Thymus (tissue), 14 donors: ENCODE measurements at places on chromosomes 3 and 15.
A peak's percentile ranks its signal among the peaks of the same experiment; 100 is the strongest.

DNA sequence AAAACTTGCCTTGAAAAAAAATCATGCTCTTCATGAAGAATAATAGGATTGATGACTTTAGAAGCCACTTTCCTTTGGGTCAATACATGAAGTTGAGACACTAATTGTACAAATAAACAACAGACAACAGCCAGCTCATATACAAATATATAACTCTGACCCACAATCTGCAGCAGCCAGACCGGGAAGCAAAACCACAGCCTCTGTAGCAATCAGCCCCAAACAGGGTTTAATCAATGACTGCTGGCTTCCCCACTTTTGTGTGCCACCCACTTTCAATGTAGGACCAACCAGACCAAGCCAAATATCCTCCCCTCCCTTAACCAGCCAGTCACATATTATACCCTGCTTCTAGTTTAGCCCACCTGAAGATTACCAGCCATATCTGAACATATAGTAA, 39.0 kb downstream of the IFT57 start:
- DNase-seq = no peak

- DNase-seq = no peak
Measured at GRCh38 chr3:31732548-31732947, 199.8 kb downstream of the STT3B start.

- no peak for DNase-seq
Measured at GRCh38 chr15:71683411-71684274, 126.7 kb upstream of the NR2E3 start.

GRCh38 chr3:46632792-46633191, 20.5 kb downstream of the FAM240A start:
- no peak for DNase-seq

DNA sequence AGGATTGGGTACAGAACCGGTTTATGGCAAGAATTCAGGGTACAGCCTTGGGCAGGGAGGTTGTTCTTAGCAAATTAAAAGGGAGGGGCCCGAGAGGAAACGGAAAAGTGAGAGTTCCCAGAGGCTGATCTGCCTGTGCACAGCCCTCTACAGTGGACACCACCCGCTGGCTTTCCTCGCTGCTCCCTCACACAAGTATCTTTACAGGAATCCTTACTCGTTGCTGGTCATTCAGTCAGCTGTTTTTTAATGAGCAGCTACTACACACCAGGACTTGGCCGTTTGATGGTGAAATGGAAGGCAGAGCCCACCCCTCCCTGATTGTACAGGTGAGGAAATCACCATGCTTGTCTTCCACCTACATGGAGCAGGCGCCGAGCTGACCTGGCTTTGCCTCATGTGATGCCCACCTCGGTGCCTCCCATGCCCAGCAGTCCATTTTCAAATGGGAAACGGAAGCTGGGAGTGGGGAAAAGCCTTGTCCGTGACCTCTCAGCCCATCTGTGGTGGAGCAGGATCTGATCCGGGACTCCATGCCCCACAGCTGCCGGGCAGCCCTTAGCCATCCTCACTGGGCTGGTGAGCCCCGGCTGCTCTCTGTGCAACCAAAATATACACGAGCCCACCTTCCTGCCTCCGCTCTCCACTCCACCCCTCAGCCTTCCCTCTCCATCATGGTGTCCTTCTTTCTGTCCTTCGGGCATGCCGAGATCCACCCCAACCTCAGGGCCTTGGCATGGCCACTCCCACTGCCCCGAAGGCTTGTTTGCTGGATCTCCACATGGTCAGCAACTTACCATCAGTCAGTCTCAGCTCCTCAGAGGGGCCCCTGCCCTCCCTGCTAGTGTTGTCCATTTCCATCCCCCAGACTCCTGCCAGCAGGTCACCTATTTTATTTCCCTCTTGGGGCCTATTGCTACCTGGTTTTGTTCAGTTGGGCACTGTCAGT, 33.3 kb upstream of the FGD5 start:
- DNase-seq = no peak

DNA sequence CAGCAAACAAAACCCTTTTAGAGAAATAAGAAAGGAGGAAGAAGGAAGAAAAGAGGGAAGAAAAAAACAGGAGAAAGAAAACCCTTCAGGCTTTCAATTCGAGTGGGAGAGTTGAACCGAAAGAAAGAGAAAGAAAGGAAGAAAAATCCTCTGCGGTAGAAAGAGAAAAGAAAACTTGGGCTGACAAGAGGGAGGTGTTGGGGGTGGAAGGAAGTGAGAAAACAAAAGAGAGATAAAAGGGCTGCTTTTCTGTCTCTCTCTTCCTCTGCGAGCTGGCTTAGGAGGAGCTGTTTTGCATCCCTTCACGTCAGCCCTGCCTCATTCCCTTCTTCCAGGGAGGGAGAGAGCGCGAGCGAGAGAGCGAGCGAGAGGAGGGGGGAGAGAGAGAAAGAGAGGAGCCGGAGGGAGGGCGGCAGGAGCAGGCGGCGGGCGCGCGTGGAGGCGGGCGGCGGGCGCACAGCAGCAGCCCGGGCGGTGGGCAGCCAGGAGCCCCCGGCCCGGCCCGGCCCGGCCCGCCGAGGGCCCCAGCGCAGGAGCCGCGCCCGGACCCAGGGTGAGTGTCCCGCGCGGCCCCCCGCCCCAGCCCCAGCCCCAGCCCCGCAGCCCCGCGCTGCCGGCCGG, at the start of gene ZNF710:
Gene ZNF710 (plus strand): TSS at position 263 of the 621 bp plus-strand sequence. CDS start 65,814 bp downstream, outside the sequence.
- DNase-seq = peak; percentile 80

GRCh38 chr15:64611085-64611725, 150.8 kb downstream of the ZNF609 start:
- no peak for DNase-seq

GRCh38 chr3:187242900-187243299, 45.6 kb downstream of the RTP1 start:
- no peak for DNase-seq

DNA sequence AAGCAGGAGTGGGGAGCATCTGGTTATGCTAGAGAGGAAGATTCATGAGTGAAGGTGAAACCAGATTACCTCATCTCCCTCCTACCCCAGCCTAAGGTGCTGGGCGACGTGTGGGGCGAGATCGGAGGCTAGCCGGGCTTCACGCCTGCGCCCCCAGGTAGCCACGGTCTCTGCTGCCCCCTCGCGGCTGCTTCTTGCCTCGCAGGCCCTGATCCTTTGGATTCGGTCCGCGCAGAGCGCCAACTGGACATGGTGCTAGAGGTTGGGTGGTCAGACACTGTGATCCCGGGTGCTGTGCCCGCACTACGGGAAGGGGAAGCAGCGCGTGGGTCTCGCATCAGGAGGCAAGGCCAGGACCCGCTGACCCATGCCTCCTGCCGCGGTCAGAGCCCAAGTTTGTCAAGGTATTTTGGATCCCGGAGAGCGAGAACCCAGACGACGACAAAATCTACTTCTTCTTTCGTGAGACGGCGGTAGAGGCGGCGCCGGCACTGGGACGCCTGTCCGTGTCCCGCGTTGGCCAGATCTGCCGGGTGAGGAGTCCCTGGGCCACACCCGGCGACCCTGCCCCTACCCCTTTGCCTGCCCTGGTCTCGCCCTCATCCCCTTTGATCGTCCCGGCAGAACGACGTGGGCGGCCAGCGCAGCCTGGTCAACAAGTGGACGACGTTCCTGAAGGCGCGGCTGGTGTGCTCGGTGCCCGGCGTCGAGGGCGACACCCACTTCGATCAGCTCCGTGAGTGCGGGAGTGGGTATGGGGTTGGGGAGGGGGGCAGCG, 4.2 kb downstream of the SEMA3B start:
- peak; percentile 73 for DNase-seq

GRCh38 chr3:111080413-111080812, 8.8 kb downstream of the NECTIN3 start:
- no peak for DNase-seq

- no peak for DNase-seq
Measured at GRCh38 chr3:143137435-143138036, 18.0 kb downstream of the CHST2 start.

DNA sequence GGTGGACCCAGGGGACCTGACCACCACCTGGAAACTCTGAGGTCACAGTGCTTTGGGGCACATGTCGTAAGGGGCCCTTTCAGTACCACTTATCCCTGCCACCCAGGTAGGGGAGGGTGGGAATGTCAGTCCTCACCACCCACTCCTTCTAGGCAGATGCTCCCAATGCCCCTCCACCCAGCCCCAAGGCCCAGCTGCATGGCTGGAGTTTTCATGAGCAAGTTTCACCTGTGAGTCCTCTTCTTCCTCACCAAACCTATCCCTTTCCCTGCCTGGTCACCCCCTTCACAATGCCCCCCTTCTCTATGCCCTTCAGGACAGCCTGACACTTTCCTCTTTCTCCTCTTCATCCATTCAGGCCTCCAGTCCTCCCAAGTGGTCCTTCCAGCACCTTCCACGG, 9.8 kb downstream of the FAM174B start:
- DNase-seq = no peak

DNA sequence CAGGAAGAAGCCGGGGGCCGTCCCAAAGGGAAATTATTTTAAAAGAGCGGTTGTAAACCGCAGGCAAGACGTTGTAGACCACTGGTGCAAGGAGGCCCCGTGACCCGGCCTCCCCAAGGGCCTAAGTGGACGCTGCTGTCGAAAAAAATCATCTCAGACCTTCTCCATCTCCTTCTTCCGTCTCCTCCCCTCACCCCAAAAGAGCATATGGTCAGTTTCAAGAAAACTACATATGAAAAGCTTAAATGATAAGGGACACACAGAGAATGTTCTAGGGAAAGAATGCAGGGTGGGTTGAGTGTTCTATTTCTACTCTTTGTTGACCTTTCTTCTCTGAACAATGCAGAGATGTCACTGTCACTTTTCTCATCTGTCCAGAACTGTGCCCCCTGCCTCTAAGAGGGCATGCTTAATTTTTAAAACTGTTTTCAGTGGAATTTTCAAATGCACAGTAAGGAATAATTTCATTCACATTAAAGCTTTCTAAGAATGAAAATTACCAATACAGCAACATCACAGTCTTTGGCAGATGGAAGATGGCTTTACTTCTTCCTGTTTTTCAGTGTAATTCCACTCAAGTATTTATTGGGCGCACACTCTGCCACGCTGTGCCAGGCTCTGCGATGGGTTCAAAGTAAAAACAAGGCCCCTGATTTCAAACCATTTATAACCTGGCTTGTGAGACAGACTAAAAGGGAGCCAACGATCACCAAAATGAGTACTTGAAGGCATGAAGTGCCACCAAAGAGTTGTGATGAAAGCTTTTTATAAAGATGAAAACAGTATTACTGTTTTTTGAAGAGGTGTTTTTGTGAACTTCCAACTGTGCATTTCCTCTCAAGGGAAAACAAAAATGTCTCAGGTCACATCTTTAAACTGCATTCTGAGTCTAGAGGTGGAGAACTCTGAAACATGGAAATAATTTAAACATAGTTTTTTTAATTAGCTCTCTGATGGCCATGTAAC, 891 bp upstream of the TOP2B start:
- peak; percentile 57 for DNase-seq

GRCh38 chr15:73885954-73886700, 12.8 kb downstream of the TBC1D21 start:
- DNase-seq = no peak

- DNase-seq = no peak
Measured at GRCh38 chr15:92922418-92923002, 22.4 kb downstream of the CHD2 start.

DNA sequence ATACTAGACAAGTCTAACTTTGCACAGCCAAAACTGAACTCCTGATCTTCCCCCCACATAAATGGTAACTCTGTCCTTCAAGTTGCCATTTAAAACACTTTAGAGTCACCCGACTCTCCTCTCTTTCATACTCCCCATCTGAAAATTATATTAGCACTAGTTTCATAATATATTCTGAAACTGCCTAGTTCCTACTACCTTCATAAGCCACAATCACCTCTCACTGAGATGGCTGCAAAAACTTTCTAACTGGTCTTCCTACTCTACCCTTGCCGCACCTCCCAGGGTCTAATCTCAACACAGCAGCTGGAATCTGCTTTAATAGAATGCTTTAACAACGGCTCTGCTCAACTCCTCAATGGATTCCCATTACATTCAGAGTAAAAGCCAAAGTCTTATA, 55.0 kb downstream of the GLB1 start:
- DNase-seq = no peak
